ENCODE measurements at places on chromosomes 3 and 15.

GRCh38 chr15:44286814-44287452 lies 1.6 kb upstream of the GOLM2 start:
- no peak for DNase-seq

DNA sequence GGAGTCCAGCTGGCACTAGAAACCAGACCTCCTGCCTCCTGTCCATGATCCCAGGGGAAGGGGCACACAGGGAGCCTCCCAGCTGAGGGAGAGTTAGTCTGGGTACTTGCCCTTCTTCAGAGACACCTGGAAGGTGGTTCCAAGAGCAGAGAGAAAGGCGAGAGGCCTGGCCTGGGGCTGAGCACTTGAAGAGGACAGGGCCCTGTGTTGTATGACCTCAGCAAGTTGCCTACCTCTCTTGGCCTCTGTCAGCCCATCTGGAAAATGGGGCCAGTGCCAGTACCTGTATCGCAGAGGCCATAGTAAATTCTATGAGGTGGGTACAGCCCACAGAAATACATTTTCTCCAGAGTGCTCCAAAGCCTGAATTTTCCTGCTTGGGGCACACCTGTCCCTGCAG lies 19.5 kb downstream of the PTH1R start:
- DNase-seq: no peak

DNA sequence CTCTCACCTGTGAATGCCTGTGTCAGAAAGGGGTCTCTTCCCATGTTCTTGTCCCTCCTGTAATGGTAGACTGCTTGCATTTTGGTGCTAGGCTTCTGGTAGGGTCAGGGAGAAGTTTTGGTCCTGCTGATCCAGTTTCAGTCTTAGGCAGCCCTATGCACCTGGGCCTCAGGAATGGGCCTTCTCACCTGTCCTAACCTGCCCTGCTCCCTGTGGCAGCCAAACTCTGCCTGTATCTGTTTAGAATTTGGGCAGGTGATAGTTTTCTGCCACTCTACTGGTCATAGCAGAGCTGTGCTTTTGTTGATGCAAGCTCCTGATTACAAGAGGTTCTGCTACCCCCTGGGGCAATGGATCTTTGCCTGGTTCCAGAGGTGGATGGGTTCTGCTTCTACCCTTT lies 118.7 kb downstream of the PLCL2 start:
- DNase-seq: no peak

GRCh38 chr3:86239946-86240345 lies 751.0 kb downstream of the VGLL3 start:
- DNase-seq: no peak

DNA sequence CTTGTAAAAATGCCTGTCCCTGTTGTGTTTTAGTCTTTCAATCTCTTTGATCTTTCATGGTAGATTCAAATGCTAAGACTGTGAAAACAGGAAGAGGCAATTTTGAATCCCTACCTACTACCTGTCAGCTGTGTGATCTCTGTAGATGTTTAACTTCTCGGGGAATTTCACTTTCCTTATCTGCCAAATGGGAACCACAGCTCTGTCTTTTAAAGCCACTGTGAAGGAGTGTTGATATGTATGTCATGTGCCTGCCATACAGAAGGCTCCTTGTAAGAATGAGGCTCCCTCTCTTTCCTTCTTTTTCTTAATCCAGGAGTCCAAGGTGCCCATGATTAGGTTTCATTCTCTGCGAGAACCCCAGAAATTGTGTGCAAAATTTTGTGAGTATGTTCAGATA lies 139.6 kb upstream of the ADAMTS9 start:
- no peak for DNase-seq

GRCh38 chr15:58558777-58559176 lies 127.0 kb downstream of the LIPC start:
- DNase-seq: no peak

- no peak for DNase-seq
These were observed 78.6 kb downstream of the RPN1 start for GRCh38 chr3:128572013-128572412.

GRCh38 chr3:176571926-176572325 lies 625.4 kb downstream of the TBL1XR1 start:
- DNase-seq: no peak
